ENCODE measurements at places on chromosomes 5 and 9. TPM values are rescaled to one million over a fixed set of nuclear protein-coding genes. Genes with fewer than 3 reads are reported as not detected.

Gene AK3
- 81.0 TPM for total RNA-seq

Gene SGCD
- 81.6 TPM for total RNA-seq

Gene ENTPD2
- not detected for total RNA-seq

Gene C5orf58
- total RNA-seq, result not detected

Gene TEX48
- total RNA-seq, result not detected

Gene PCDHA6
- 2.1 TPM for total RNA-seq

Gene IL9
- not detected for total RNA-seq

Gene PAM
- 317 TPM for total RNA-seq

Gene ITGA2
- total RNA-seq, result 6.3 TPM

Gene PCDHGA2
- 4.2 TPM for total RNA-seq

Gene GABRP
- not detected for total RNA-seq

Gene KCNN2
- total RNA-seq, result under 0.01 TPM

Gene TMEM167A
- 71.8 TPM for total RNA-seq

Gene TGFBI
- total RNA-seq, result 464 TPM

Gene B4GALT1
- total RNA-seq, result 98.5 TPM

Gene NUTM2G
- not detected for total RNA-seq

Gene ZNF462
- total RNA-seq, result 12.5 TPM

Gene NSG2
- total RNA-seq, result not detected

Gene LRRC70
- 1.2 TPM for total RNA-seq

Gene FAM78A
- total RNA-seq, result 0.73 TPM

Gene PCDHGC3
- 126 TPM for total RNA-seq

Gene SPAG8
- 0.49 TPM for total RNA-seq

Gene CHSY3
- 14.9 TPM for total RNA-seq

Gene NDOR1
- total RNA-seq, result 6.8 TPM

Gene PHF24
- under 0.01 TPM for total RNA-seq

Gene ENTREP1
- total RNA-seq, result not detected

Gene TMEM174
- total RNA-seq, result not detected

Gene CDX1
- not detected for total RNA-seq

Gene IL13
- 0.24 TPM for total RNA-seq

Gene GADD45G
- 0.81 TPM for total RNA-seq

Gene TMEM141
- 32.7 TPM for total RNA-seq

Gene FOXD4L6
- not detected for total RNA-seq

Gene PCSK1
- 0.36 TPM for total RNA-seq

Gene CCL21
- not detected for total RNA-seq

Gene C8G
- total RNA-seq, result 1.1 TPM

Gene BRD3
- total RNA-seq, result 5.3 TPM

Gene TMC1
- 0.85 TPM for total RNA-seq

Gene FUT7
- not detected for total RNA-seq

Gene PCDHGB5
- 28.4 TPM for total RNA-seq

Gene C9
- 0.24 TPM for total RNA-seq

Gene ANKRD55
- total RNA-seq, result not detected

Gene HNRNPAB
- 42.4 TPM for total RNA-seq

Gene CCNI2
- total RNA-seq, result not detected

Gene TPPP
- total RNA-seq, result under 0.01 TPM

Gene PLCXD3
- 0.12 TPM for total RNA-seq

Gene SLC1A1
- total RNA-seq, result 8.3 TPM

Gene FST
- total RNA-seq, result 80.5 TPM

Gene PAEP
- not detected for total RNA-seq

Gene LYRM7
- 7.8 TPM for total RNA-seq

Gene DRD1
- total RNA-seq, result 0.36 TPM

Gene KLHL3
- 0.73 TPM for total RNA-seq

Measured in hair follicle dermal papilla cell (primary cell).